AG08396 (cell line): ENCODE measurements at places on chromosomes 4 and X.
A peak's percentile ranks its signal among the peaks of the same experiment; 100 is the strongest.

GRCh38 chrX:56813318-56813837 is 84.3 kb downstream of the NBDY start:
- DNase-seq = no peak

DNA sequence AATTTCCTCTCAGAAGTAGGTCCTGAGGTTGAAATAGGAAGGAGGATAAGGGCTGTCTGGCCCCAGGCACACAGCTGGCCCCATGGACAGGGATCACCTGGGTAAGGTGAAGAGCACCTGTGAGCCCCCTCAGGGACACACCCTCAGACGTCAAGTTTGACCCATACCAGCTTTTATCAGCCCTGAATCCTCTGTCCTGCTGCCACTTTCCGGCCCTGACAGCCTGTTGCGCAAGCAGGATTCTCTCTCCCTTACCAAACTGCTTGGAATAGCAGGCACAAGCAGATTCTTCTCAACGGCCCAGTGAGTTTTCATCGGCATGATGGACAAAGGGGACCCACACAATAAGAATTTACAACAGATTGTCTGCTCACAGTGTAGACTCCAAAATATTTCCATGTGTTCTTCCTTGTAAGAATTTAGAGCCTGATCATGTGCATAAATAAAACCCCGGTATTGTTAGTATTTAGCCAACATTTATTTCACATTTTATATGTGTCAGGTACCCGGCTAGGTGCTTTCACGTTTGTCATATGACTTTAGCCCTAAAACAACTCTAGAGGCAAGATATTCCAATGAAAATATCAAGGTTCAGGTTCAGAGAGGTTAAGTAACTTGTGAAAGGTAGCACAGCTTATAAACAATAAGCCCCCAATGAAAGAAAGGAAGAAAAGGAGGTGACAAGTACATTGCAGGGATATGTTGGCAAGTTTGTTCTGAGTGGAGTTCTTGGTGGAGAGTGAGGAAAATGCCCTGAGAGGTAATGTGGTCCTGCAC is 107.2 kb upstream of the KIT start:
- peak; percentile 43 for DNase-seq

- DNase-seq = peak; percentile 10
Observed at GRCh38 chr4:139367421-139368090, 65.3 kb upstream of the NDUFC1 start.

DNA sequence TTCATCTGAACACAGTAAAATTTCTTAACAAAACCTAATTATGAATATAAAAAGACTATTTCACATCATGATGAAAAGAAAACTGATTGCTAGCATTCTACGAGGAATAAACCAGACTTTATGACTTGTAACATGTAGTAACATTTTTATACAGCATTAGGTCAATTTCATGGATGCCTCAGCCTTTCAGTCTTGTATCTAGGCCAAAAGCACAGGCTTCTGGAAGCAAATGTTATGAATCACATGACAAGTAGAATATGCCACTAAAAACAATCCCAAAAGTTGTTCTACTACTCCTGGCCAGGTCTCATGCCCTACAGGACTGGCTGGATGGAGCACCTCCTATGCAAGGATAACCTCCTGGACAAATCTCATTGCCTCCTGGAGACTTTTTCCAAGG is 101.2 kb downstream of the ARHGAP6 start:
- no peak for DNase-seq

GRCh38 chr4:151267104-151267503 is 9.9 kb upstream of the PRSS48 start:
- DNase-seq = no peak

- DNase-seq = no peak
Observed at GRCh38 chr4:4521731-4522130, 20.1 kb downstream of the STX18 start.

DNA sequence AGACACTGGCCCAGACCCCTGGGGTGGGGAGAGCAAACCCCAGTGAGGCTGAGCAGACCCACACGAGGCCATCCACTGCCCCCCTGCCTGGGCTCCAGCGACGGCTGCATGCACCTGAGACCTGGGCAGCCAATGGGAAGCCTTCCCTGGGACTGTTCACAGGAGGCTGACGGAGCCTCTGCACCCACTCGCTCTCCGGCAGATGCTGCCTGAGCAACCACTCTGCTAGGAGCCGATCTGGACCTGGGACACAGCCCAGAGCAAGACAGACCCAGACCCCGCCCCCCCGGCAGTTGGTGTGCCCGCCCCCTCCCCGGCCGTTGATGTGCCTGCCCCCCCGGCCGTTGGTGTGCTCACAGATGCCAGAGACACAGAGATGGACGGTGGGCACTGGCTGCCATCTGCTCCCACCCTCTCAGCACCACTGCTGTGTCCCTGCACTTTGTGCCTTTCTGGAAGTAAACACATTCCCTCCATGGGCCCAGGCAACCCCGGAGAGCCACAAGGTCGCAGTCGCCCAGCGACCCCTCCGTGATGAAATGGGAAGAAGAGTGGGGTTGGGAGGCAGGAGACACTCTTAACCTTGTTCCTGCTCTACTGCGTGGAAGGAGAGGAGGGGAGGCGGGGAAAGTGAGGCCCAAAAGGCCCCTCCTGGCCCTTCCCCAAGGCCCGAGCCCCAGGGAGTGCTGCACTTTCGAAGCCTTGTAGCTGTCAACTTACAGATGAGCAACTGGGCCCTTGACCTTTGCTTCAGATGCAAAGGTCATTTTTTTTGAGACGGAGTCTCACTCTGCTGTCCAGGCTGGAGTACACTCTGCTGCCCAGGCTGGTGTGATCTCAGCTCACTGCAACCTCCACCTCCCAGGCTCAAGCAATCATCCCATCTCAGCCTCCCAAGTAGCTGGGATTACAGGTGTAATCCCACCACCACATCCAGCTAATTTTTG is 62.0 kb downstream of the ZFYVE28 start:
- no peak for DNase-seq
